T-helper 9 cell (primary cell): ENCODE measurements at places on chromosomes 11 and 22.

DNA sequence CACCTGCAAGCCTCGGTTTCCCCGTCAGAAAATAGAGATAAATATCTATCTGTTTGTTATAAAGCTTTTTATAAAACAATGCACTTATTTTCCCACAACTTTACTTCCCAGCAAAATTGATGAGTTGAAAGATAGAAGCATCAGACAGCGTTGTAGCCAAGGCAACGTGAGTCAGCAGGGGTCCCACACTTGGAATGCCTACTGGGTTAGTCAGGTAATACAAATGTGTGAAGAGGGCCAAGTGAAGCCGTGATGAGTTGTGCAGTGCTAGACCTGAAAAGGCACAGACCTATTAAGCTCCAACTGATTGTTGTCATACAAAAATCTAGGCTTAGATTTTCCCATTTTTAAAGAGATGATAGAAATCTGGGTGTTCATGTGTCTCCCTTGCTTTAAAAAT lies 118.7 kb downstream of the PGR start:
- no peak for DNase-seq

DNA sequence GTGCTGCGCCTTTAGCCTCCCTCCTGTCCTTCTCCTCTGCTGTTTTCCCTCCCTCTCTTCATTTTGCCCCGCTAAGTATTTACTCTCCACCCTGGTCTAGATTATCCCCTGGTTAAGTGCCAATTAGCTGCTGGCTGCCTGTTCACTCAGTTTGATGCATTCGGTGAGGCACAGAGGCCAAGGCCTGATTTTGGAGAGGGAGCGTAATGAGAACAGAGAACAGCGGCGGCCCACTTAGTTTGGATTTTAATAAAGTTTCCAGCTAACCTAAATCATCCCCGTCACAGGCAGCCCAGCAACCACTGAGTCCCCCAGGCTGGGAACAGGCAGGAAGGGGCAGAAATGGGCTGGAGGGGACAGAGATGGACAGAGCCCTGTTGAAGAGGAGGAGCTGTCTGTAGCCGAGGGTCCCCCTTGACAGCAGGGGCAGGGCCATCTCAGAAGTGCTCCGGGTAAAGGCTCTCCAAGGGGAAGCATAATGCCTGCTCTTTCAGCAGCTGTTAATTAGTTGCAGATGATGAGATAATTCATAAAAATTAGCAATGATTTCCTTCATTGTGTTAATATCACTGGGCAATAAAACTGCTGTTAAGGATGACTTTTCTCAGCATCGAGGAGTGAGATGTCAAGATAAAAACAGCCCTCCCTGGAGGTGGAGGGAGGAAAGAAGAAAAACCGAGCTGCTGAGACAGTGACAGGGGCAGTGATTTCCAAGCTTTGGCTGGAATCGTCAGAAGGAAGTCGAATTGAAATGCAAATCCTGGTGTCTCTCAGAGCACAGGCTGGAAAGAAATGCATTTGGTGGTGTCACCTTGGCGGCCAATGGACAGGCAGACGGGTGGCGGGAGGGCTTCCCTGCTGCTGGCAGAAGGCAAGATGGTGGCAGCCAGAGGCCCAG lies 170.1 kb downstream of the GRIK4 start:
- DNase-seq: no peak

DNA sequence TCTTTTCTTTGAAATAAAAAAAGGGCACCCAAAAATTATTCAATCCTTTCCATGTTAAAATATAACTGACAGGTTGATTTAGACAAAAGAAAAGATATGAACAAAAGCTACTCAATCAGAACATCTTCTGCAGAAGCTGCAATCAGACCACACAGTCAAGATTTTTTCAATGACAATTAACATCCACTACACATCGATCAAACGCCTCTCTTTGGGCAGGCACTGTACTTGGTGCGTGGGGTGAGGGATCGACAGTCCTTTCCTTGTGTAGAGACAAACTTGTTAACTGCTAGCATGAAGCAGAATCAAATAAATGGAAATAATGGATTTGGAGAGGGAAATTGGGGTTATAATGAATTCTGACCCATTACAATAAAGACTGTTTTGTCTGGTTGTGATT lies 71.2 kb upstream of the SESN3 start:
- no peak for DNase-seq

DNA sequence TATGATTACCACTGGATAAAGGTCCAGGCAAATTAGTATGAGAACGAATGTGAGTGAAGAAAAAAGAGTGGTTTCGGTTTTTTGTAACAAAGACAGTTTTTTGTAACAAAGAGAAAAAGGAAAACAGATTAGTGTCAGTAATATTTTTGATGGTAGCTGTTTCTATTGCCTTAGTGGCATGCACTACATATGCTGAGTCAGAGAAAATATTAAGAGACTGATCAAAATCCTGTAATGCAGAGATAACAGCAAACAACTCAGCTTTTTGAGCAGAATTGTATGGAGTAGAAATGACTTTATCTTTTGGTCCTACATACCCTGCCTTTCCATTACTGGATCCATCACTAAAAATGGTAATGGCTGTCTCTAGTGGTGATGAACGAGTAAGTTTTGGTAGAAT lies 22.7 kb upstream of the MTNR1B start:
- DNase-seq: no peak

- no peak for DNase-seq
Observed at GRCh38 chr11:129223701-129224149, 31.6 kb upstream of the ARHGAP32 start.

- DNase-seq: no peak
Observed at GRCh38 chr11:27553186-27553585, 46.6 kb upstream of the LIN7C start.
